Stimulated activated CD8-positive, alpha-beta memory T cell treated with anti-CD3 and anti-CD28 coated beads, Interleukin-7, amount 100 ng/mL, for 48 hours (primary cell): ENCODE measurements at places on chromosomes 5 and 9.
A peak's percentile ranks its signal among the peaks of the same experiment; 100 is the strongest.

GRCh38 chr9:32395510-32396216 lies 11.2 kb downstream of the ACO1 start:
- no peak for DNase-seq

DNA sequence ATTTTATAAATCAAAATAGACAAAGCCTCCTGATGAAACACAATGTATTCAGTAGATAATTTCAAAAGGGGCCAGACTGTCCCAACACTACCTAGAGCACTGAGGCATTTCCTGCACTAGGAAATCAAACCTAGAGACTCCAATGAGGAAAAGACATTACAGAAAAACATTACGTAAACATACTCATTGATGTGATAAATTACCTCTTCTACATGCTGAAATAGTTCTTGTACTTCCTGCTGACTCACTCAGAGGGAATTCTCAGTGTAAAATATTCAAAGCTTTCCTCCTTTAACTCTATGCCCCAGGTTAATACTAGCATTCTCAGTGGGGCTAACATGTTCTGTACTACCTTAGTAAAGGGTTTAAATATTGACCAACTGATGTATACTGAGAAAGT lies 178.0 kb downstream of the ESM1 start:
- DNase-seq = no peak

GRCh38 chr5:16889203-16889971 lies 46.7 kb downstream of the MYO10 start:
- DNase-seq = no peak

- DNase-seq = peak; percentile 49
These were observed 883 bp upstream of the VAV2 start for GRCh38 chr9:133992780-133993634.

GRCh38 chr5:74870299-74871067 lies 4.3 kb upstream of the FAM169A start:
- no peak for DNase-seq

GRCh38 chr9:134724912-134725604 lies 83.5 kb downstream of the COL5A1 start:
- no peak for DNase-seq

- DNase-seq = no peak
These were observed 1.6 kb upstream of the ZFP62 start for GRCh38 chr5:180862645-180863044.

GRCh38 chr9:108056805-108057386 lies 567.3 kb upstream of the KLF4 start:
- no peak for DNase-seq

GRCh38 chr5:173780235-173781234 lies 107.6 kb upstream of the CPEB4 start:
- no peak for DNase-seq
